GDM1 (cell line): ENCODE measurements at places on chromosomes 2 and 18.

GRCh38 chr2:98357849-98358248, 11.6 kb downstream of the CNGA3 start:
- DNase-seq: no peak

GRCh38 chr18:36809590-36810381, 19.0 kb downstream of the TPGS2 start:
- DNase-seq: peak; percentile 33

- no peak for DNase-seq
These were observed 48.6 kb downstream of the LINC00305 start for GRCh38 chr18:64100116-64100922.

GRCh38 chr2:202871300-202872141, at the start of gene ICA1L:
Gene ICA1L, minus strand, starts transcription at chr2:202871766. Its CDS starts 42,757 bp downstream, at chr2:202829009.
- peak; percentile 43 for DNase-seq

- DNase-seq: no peak
These were observed 333.1 kb upstream of the VWC2L start for GRCh38 chr2:214077727-214078126.

- no peak for DNase-seq
These were observed 51.1 kb downstream of the MYO5B start for GRCh38 chr18:50143886-50144285.

DNA sequence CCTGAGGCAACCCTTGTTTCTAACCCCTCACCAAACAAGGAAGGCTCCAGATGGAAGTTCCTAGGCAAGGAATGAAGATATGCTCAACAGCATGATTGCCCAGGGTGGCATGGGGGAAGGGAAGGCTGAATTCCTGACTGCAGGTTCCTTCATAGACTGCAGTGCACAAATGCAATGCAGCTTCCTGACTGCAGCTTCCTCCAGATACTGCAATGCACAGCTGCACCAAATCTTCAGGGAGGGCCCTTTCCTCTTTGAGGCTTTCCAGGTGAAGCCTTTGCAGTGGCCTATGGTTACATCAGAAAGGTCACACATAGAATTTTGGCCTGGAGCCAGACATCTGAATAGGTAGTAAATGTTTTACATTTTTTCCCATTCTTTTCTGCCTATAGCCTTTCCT, 58.8 kb upstream of the DYNAP start:
- DNase-seq: no peak

GRCh38 chr2:162636206-162636728, 202.3 kb downstream of the KCNH7 start:
- no peak for DNase-seq

DNA sequence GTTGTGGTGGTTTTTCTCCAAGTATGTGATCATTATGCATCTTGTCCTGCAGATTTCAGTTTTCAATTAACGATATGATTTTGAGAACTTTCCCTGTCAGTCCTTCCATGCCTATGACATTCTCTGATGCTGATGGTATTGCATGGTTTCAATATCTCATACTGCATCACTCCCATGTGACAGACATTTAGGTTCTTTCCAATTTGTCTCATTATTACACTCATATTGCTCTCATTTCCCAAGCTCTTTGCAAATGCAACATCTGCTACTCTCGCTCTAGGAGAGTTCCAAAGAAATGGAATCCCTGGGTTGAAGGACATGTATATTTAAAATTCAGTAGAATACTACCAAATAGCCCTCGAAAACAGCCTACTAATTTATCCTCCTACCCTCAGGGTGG, 125.5 kb downstream of the MARCHF4 start:
- DNase-seq: no peak

- DNase-seq: no peak
These were observed 104.4 kb downstream of the GULP1 start for GRCh38 chr2:188395903-188396689.

DNA sequence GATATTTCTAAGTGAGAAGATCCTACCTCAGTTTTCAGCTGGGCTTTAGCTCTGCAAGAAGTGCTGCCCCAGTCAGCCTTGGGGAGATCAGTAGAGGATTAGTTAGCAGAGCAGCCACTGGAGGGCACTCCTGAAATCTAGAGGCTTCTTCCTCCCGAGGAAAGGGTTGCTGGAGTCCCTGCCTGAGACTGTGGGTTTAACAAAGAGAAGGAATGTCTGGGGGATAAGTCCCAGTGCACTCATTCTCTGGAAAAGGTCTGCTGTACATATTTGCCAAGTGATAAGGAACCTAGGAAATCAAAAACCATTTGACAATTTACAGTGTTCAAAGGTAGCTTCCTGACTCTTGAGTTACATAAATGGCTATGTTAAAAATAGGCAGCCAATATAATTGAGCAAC, 207.2 kb downstream of the SLC8A1 start:
- no peak for DNase-seq

DNA sequence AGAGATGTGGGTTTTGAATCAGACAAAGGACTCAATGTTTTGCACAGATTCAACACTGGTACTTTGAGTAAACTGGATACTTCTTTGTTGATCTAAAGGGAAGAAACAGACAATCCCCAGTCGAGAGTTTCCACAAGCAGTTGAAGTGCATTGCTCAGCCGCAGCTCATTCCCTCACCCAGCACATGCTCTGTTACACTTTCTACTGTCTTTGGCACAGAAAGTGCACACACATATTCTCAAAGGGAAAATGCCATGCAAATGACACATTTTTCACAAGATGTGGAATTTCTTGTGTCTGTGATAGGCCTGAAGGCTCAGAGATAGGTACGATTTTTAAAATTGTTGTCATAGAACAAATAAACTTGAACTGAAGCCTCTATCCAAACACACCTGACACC, 258.9 kb upstream of the TRIB2 start:
- no peak for DNase-seq

GRCh38 chr2:69703189-69703588, 38.7 kb upstream of the ANXA4 start:
- no peak for DNase-seq

GRCh38 chr2:220748875-220749479, 823.1 kb downstream of the EPHA4 start:
- no peak for DNase-seq
